Activated CD4-positive, alpha-beta memory T cell treated with anti-CD3 and anti-CD28 coated beads, Interleukin-2, amount 10 ng/mL, durations not matched to agents 7 days and 5 days (primary cell): ENCODE measurements at places on chromosomes 2 and 18. TPM values are rescaled to one million over a fixed set of nuclear protein-coding genes. Genes with fewer than 3 reads are reported as not detected.

Gene SNORC
- 1.3 TPM for total RNA-seq

Gene TMEM182
- total RNA-seq: 2.2 TPM

Gene MROH2A
- total RNA-seq: not detected

Gene ABCG5
- total RNA-seq: not detected

Gene MC5R
- total RNA-seq: not detected

Gene ZSWIM2
- total RNA-seq: not detected

Gene ZC3H8
- 12.9 TPM for total RNA-seq

Gene BMP10
- total RNA-seq: not detected

Gene COLEC12
- total RNA-seq: not detected

- no peak for DNase-seq
- no peak overlapping the region for H3K4me3 ChIP-seq
- no peaks in the 10 kb centered on the region for H3K36me3 ChIP-seq
- H3K4me1 ChIP-seq: no peaks in the 10 kb centered on the region
- H3K27me3 ChIP-seq: no peaks in the 10 kb centered on the region
Observed at GRCh38 chr2:109417701-109418335, 195.9 kb downstream of the SEPTIN10 start.

- DNase-seq: no peak
- H3K4me1 ChIP-seq: peaks cover 8% of the 10 kb centered on the region
- no peaks in the 10 kb centered on the region for H3K36me3 ChIP-seq
- no peak overlapping the region for H3K27ac ChIP-seq
- H3K27me3 ChIP-seq: peaks cover 4% of the 10 kb centered on the region
Observed at GRCh38 chr2:96877631-96878092, 7.8 kb upstream of the SEMA4C start.

- H3K27ac ChIP-seq: no peak overlapping the region
- peaks cover 28% of the 10 kb centered on the region for H3K36me3 ChIP-seq
- DNase-seq: no peak
- H3K4me1 ChIP-seq: peaks cover 26% of the 10 kb centered on the region
Observed at GRCh38 chr18:57433482-57433881, 1.7 kb upstream of the ONECUT2 start.

- H3K27me3 ChIP-seq: peaks cover 2% of the 10 kb centered on the region
- H3K36me3 ChIP-seq: no peaks in the 10 kb centered on the region
- no peak overlapping the region for H3K4me3 ChIP-seq
- H3K4me1 ChIP-seq: peaks cover 28% of the 10 kb centered on the region
- DNase-seq: no peak
Observed at GRCh38 chr2:160510617-160511016, 17.0 kb upstream of the RBMS1 start.

DNA sequence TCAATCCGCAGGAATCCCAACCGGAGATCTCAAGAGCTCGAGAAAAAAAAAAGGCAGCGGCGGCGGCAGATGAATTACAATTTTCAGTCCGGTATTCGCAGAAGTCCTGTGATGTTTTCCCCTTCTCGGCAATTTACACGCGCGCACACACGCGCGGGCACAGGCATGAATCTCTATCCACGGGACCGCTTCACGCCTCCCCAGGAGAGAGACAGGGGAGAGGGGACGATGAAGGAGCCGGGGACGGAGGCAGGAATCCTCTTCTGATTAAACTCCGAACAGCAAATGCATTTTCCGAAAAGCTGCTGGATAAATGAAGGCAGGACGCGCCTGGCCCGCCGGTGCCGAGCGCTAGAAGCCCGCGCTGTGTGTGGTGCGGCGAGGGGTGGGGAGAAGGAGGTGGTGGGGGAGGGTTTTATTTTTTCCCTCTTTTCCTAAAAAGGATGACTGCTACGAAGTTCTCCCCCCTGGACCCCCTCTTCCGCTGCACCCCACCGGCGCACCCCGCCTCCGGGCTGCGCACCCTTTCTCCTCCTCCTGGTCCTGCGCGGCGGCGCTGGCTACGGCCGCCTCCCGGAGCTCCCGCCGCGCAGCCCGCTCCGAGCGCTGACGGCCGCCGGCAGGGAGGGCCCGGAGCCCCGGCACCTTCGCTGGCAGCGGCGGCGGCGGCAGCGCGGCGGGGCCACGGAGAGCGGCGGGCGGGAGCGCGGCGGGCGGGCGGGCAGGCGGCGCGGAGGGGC lies at the start of gene BCL2:
BCL2 (minus strand) TSS at position 387 of the 740 bp plus-strand sequence.
- H3K36me3 ChIP-seq: peaks cover 48% of the 10 kb centered on the region
- H3K4me1 ChIP-seq: peaks cover 32% of the 10 kb centered on the region
- H3K27me3 ChIP-seq: no peaks in the 10 kb centered on the region
- peak within 1 kb of the TSS; percentile 92 for H3K27ac ChIP-seq

DNA sequence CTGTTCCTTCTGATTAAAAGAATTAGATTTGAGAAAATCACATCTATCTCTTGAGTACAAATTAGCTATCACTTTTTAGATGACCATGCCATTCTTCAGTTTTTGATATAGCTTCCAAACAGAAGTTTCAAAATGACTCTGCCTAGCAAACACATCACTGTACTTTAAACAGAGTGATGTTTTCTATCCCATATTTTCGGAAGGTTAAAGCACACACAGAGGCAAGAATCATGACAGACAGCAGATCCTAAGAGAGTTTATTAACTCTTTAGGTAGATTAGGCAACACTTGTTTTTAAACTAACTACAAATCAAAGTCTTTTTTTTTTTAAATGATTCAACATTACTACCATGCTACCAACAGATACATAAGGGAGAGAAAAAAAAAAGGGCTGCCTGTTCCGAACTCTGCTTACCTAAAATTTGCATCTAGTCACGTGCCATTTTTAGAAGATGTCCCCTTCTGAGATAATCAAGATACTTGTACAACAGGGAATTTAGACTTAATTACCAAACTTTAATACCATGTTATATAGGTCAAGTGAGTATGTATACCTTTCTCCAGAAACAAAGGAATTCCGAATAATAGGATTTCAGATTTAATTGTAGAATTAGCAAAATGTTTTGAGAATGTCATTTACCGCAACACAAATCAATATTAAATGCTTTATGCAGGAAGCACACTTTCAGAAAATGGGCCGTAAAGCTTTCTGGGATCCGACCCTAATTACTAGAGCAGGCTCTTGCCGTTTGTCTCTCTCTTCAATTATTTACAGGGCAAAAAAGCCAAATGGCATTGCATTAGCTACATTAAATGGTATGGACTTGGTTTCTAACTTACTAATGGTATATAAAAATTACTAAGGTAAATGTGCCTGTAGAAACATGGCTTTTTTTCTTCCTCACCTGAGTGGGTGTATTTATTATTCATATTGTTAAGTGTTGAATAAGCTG lies 2.6 kb downstream of the RBMS1 start:
- peaks cover 55% of the 10 kb centered on the region for H3K4me1 ChIP-seq
- peak overlapping the region; percentile 82 for H3K27ac ChIP-seq
- H3K4me3 ChIP-seq: peak overlapping the region; percentile 97
- H3K36me3 ChIP-seq: peaks cover 11% of the 10 kb centered on the region
- no peak for DNase-seq
- H3K27me3 ChIP-seq: peaks cover 12% of the 10 kb centered on the region

DNA sequence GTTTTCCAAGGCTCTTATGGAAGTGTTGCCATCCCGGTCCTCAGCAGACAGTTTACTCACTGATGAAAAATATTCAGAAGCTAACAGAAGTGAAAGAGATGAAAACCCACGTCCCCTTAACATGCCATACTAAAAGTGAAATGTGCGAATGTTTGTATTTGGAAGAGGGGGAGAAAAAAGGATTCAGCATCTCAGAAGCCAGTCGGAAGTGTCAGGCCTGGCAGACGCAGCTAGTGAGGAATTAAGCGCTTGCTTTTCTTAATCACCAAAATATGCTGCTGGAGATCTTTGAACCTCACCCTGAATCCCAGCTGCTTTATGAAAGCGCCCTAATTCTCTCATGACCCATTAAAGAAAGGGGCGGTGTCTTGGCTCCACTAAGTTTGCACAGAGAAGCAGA lies 653.7 kb downstream of the DCDC2C start:
- H3K27me3 ChIP-seq: no peaks in the 10 kb centered on the region
- H3K36me3 ChIP-seq: no peaks in the 10 kb centered on the region
- H3K27ac ChIP-seq: no peak overlapping the region
- no peaks in the 10 kb centered on the region for H3K4me1 ChIP-seq
- H3K4me3 ChIP-seq: no peak overlapping the region

- H3K4me1 ChIP-seq: peaks cover 22% of the 10 kb centered on the region
- H3K27me3 ChIP-seq: no peaks in the 10 kb centered on the region
- no peak overlapping the region for H3K4me3 ChIP-seq
Observed at GRCh38 chr18:46920653-46921052, 3.3 kb downstream of the KATNAL2 start.

DNA sequence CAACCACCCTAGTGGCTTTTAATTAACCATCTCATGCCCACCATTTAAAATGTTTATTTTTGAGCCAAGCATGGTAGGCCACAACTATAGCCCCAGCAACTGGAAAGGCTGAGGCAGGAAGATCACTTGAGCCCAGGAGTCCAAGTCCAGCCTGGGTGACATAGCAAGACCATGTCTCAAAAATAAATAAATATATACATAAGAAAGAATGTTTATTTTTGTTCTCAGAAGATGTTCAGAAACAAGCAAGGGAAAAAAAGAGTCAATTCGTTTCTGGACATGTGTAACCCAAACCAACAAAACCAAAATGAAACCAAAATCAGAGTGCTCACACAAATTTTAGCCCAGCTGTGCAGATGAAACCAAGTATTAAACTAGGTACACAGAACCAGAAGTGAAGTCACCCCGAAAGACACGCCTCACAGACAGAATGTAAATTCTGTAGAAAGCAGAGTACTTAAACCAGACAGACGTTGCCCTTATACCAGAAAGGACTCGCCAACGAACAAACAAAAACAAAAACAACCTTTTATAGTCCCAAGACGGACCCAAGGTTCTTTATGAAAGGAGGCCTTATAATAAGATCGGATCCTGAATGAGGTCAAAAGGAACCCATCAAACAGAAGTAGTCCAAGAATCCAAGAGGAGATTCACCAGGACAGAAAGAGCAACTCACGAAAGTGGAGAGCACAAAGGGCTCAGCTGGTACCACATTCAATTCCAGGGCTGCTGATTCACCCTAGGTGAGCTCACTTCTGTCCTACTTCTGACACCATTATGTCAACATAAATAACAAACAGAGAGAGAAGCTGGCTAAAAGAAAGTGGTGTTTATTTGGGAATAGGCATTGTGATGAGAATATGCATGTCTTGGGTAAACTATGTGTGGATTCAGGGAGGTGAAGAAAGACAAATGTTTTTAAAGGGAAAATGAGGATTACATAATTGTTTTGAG lies 31.8 kb upstream of the MTCL1 start:
- no peak overlapping the region for H3K4me3 ChIP-seq
- no peak overlapping the region for H3K27ac ChIP-seq
- no peaks in the 10 kb centered on the region for H3K4me1 ChIP-seq
- no peak for DNase-seq
- no peaks in the 10 kb centered on the region for H3K36me3 ChIP-seq

- H3K36me3 ChIP-seq: no peaks in the 10 kb centered on the region
- no peaks in the 10 kb centered on the region for H3K27me3 ChIP-seq
- no peak overlapping the region for H3K4me3 ChIP-seq
- H3K4me1 ChIP-seq: no peaks in the 10 kb centered on the region
Observed at GRCh38 chr2:128441341-128442052, 122.8 kb upstream of the HS6ST1 start.

DNA sequence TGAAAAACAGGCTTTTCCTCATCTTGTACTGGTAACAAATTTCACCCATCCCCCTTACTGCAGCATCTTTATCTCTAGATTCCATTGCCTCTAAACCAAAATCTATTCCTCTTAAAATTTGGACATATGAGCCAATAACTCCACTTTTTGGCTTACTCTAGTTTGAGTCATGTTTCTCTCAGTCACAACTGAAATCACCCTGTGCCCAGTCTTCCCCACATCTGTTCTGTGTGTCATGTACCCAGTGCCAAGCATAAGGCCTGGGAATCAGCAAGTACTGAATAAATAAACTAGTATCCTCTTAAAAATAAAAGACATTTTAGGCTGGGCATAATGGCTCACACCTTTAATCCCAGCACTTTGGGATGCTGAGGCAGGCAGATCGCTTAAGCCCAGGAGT lies 20.8 kb upstream of the CHN1 start:
- no peaks in the 10 kb centered on the region for H3K36me3 ChIP-seq
- H3K4me3 ChIP-seq: no peak overlapping the region
- peaks cover 4% of the 10 kb centered on the region for H3K27me3 ChIP-seq
- no peaks in the 10 kb centered on the region for H3K4me1 ChIP-seq
- H3K27ac ChIP-seq: no peak overlapping the region

DNA sequence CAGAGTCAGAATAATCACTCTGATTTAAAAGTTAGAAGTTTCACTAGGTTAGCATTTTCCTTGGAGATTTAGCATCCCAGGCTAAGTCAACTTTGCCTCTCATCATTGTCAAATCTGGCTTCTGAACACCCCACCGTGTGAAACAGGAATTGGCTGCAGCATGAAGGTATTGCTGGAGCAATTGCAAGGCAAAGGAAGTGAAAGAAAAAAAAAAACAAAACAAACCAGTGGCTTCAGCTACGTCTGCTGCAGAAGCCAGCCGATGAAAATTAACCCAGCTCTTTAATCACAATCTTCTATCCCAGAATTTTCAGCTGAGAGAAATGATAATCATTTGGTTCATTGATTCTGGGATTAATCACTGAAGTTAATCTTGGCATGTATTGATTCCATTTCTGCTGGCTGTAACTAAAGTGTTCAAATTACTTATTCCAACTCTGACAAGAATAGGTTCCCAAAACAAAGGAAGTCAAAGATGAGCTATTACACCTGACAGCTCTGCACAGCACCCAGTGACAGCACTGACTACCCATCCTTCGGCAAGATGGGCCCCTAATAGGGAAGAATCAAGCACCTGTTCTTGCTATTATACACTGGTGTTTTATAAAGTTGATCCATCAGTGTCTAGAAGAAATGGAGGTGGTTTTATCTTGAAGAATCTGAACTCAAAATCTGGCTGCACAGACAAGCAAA lies 42.7 kb upstream of the REG3G start:
- H3K27ac ChIP-seq: no peak overlapping the region
- H3K4me3 ChIP-seq: no peak overlapping the region
- H3K4me1 ChIP-seq: no peaks in the 10 kb centered on the region
- H3K27me3 ChIP-seq: no peaks in the 10 kb centered on the region
- DNase-seq: no peak
- no peaks in the 10 kb centered on the region for H3K36me3 ChIP-seq

GRCh38 chr2:35292199-35292598 lies 1063.4 kb upstream of the CRIM1 start:
- H3K36me3 ChIP-seq: no peaks in the 10 kb centered on the region
- DNase-seq: no peak
- no peaks in the 10 kb centered on the region for H3K27me3 ChIP-seq
- H3K27ac ChIP-seq: no peak overlapping the region
- no peak overlapping the region for H3K4me3 ChIP-seq

DNA sequence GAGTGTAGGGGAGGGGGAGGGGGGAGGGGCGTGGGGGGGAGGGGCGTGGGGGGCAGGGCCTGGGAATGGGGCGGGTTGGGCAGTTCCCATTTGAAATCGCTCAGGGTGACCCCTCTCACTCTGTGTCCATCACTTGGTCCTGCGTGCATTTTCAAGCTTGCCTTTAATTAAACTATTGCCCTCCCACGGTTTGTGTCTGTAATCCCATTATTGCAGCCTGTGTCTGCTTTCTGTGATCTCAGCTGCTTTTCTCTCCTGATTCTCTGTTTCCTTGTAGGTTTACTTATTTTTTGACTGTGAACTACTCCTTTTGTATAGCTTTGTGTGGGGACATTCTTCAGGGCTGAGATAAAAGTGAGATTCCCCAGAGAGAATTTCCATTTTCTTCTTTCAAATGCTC lies 1.3 kb downstream of the DCDC2C start:
- H3K4me3 ChIP-seq: no peak overlapping the region
- no peak overlapping the region for H3K27ac ChIP-seq
- H3K4me1 ChIP-seq: no peaks in the 10 kb centered on the region
- H3K27me3 ChIP-seq: peaks cover 22% of the 10 kb centered on the region
- H3K36me3 ChIP-seq: peaks cover 2% of the 10 kb centered on the region
- no peak for DNase-seq

GRCh38 chr2:135132314-135132713 lies 80.2 kb downstream of the RAB3GAP1 start:
- H3K4me1 ChIP-seq: no peaks in the 10 kb centered on the region
- no peak for DNase-seq
- H3K4me3 ChIP-seq: no peak overlapping the region
- H3K27ac ChIP-seq: no peak overlapping the region
- peaks cover 51% of the 10 kb centered on the region for H3K36me3 ChIP-seq
